ENCODE measurements at places on chromosomes 1 and 21.

DNA sequence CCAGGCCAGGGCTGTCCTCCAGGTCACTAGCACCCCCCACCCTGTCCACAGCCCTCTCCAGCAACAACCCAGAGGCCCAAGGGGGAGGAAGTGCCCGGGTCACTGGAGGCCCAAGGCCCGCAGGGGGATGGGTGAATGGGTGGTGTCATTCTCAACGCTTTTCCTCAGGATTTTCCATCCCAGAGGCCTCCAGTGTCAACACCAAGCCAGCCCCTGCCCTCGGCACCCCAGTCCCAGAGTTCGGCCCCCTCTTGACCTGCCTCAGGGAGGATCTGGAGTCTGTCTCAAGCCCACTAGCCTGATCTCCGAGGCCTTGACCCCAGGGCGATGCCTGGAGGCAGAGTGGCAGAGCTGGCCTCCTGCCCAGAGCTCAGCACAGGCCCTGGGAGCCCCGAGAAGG is 5.1 kb downstream of the TMEM82 start:
- DNase-seq: no peak

- no peak for DNase-seq
These were observed 2.0 kb downstream of the SKI start for GRCh38 chr1:2229911-2230731.

DNA sequence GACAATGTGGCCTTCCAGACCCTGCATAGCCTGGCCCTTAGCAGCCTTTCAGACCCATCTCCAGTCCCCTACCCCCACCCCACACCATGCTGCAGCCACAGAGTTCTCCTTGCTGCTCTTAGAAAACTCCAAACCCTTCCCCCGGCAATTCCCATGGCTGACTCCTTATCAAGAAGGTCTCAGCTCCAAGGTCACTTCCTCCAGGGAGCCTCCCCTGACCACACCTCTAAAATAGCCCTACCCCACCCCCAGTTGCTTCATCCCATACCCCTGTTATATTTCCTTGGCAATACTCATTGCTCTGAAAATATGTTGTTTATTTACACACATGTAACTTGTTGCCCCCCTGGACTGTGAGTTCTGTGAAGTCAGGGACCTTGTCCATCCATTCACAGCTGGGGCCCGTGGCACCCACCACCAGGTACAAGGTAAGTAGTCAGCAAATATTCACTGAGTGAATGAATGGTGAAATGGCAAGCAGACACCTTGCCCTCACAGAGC is 4.3 kb upstream of the ADGRB2 start:
- no peak for DNase-seq

GRCh38 chr1:99240621-99241020 is 23.7 kb upstream of the PLPPR4 start:
- no peak for DNase-seq

GRCh38 chr1:32508761-32509160 is 30.5 kb upstream of the ZBTB8A start:
- DNase-seq: no peak

GRCh38 chr1:39061951-39062350 is 35.8 kb downstream of the NDUFS5 start:
- DNase-seq: no peak

- no peak for DNase-seq
These were observed 2.2 kb downstream of the FASLG start for GRCh38 chr1:172661107-172661506.

DNA sequence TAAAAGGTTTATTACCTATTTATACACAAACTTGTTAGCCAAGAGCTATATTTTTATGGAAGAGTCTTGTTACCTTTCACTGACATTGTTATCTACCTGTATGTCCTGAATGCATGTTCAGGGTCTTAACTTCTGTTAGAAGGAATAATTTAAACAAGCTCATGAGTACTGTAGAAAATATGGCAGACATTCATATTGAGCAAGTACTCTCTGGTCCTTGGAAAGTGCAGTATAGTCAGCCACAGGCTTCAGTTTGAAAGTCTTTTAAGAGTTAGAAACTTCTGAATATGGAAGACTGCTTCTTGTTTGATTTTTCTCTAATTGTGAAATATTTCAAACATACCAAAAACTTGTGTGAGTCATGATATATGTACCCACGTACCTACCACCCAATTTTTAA is 16.6 kb downstream of the DIP2A start:
- no peak for DNase-seq

- no peak for DNase-seq
These were observed 40.6 kb upstream of the PLA2G5 start for GRCh38 chr1:20029178-20029912.

DNA sequence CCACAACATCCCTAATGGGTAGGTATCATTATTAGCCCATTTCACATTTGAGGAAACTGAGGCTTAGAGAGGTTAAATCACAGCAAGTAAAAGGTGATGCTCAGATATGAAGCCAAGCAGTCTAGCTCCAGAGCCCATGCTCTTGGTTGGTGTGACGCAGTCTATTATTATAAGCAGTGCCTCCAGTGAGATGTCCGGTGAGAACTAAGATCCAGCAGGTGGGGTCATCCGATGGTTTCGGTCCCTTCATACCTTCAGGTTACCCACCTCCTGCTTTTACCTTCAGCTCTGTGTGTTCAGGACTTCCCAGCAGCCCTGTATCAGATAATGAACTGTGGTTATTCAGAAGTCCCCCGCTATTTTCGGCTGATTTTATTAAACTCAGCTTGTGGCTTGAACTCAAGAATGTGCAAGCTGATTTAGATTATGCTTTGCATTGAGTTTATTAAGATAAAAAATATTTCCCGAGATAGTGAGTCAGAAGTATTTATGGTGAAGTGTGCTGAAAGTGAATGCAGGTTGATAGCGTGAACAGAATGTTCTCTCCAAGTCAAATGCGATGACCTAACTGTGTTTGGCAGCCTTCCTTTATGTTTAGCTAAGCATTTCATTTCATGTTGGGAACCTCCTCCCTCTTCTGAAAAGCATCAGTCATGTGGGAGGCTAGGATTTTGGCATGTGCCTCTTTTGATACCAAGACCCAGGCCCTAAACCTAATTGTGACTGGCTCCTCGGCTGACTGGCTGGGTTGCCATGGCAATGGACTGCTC is 160.9 kb upstream of the UBE2U start:
- DNase-seq: no peak

- DNase-seq: no peak
These were observed 53.0 kb downstream of the IER5 start for GRCh38 chr1:181141431-181141910.

DNA sequence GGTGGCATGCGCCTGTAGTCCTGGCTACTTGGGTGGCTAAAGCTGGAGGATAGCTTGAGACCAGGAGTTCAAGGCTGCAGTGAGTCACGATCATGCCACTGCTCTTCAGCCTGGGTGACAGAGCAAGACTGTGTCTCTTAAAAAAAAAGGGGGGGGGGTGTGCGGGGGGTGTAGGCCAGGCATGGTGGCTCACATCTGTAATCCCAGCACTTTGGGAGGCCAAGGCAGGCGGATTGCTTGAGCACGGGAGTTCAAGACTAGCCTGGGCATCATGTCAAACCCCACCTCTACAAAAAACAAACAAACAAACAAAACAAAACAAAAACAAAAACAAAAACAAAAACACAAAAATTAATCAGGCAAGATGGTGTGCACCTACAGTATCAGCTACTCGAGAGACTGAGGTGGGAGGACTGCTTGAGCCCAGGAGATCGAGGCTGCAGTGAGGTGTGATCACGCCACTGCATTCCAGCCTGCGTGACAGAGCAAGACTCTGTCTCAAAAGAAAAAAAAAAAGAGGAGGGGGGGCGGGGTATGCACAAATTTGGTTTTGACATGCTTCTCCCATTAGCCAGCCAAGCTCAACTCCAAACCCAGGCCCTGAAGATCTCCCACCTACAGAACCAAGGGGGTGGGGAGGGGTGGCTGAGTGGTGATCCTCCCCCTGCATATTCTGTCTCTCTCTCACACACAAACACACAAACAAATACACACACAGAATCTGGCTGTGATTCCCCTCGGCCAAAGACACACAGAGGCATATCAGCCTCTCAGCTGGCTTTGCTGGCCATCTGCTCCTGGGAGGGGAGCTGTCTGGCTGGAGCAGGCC is 3.1 kb downstream of the PTAFR start:
- no peak for DNase-seq

- no peak for DNase-seq
These were observed 10.4 kb downstream of the CLCNKB start for GRCh38 chr1:16053781-16054502.

DNA sequence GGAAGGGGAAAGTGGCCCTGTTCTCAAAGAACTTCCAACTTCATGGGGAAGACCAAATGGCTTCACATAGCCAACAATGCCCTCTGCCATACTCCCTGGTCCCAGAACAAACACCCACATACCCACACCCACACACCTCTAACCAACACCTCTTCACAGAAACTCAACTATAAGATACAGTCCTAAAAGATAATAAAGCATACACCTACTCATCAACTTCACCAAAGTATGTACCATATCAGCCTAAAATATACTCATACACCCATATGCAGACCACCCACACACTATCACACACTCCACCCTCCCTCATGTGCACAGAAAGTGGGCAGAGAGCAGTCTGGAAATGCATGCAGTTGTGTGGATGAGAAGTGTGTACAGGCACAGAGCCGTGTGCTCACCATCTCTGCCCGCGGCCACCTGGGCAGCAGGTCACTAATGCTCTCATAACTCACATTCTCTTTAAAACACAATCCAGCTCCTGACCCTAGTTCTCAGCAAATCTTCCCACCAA is 27.7 kb downstream of the IQGAP3 start:
- no peak for DNase-seq

- DNase-seq: peak; percentile 90
These were observed 16.9 kb downstream of the IER5 start for GRCh38 chr1:181105134-181106021.

DNA sequence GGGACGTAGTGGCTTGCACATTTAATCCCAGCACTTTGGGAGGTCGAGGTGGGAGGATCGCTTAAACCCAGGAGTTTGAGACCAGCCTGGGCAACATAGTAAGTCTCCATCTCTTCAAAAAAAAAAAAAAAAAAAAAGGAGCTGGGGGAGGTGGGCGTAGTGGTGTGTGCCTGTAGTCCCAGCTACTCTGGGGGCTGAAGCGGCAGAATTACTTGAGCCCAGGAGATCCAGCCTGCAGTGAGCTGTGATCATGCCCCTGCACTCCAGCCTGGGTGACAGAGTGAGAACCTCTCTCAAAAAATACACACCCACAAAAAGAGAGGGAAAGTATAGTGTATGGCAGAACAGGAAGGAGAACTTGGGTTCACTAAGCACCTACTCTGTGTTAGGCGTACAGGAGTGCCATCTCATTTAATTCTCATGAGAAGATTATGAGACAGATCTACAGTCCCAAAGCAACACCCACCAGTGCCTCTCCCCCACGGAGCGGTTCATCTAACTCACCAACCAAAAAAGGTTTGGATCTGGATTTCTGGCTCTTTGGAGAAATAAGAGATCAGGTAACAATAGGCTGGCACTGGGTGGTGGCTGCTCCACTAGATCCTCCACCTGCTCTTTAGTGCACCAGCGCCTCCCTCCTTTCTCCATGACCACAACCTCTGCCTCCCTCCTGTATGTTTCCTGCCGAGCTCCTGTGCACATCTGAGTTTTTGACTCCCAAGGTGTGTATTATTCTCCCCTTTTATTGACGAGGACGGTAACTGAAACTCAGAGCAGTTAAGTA is 1.4 kb upstream of the TRAF5 start:
- no peak for DNase-seq

DNA sequence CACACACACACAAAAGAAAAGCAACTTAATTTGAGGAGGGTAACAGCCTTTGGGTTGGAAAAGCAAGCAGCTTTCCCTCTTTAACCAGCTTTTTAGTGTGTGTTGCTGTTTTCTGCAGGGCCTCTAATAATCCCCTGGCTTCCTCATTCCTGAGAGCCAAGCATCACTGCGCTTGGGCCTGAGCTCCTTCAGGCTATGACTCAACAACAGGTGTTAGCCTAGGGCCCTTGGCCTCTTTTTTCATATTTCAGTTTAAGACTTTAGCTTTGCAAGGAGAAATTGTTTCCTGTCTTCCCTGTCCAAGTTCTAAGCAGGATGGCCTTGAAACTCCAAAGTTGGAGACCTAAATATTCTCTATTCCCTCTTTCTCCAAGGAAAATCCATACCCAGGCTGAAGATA is 26.2 kb upstream of the SNX27 start:
- DNase-seq: no peak

DNA sequence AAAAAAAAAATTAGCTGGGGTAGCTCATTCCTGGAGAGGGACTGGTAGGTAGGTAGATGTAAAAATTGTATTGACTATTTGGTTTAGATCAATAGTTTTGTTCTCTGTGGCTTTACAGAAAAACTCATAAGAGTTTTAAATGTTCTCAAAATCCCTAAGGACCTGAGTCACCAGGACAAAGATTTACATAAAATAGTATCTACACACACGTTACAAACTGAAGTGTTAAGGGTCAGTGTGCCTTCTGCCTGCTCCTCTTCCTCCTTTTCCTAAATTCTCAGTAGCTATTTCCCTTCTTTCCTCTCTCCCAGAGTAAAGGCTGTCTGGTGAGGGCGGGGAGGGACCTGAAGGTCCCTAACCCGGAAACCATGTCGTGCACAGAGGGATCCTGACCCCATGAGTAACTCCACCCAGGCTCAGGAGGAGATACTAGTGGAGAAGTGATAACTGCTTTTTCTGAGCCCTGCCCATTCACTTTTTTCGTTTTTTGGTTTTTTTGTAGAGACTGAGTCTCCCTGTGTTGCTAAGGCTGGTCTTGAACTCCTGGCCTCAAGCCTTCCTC is 8.1 kb downstream of the PLEKHM2 start:
- no peak for DNase-seq

GRCh38 chr1:111505641-111506119 is 2.2 kb upstream of the ADORA3 start:
- DNase-seq: no peak

DNA sequence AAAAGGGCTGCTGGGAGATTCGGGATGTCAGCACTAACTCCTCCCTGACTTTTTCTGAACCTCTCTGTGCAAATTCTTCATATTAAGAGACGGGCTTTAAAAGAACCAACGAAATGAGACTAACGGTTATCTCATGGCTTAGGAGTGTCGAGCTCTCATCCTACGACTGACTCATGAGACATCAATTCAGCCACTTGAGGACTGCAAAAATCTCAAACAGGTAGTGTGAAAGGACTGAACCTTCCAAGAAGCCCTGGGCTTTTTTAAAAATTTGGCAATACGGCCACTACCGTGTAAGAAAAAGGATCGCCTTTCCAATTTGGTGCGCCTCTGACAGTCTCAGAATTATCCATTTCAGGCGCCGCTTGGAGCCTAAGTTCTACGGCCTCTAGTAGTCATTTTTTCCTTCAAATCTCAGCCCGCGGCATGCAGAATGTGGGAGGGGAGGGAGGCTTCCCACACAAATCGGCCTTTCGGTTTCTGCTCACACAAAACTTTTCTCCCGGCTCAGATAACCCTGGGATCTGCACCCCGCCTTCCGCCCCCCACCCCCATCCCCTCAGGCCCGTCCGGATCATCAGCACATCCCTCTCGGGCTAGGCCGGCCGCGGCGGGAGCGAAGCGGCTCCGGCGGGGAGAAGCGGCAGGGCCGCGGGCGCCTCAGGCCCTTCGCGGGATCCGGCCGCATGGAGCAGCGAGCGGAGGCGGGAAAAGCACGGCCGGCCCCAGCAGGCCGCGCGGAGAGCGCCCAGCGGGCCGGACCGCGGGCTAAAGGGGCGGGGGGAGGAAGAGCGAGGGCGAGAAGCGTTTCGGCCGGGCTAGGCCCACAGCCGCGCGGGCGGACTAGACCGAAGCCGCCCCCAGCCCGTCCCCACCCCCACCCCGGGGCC is 618 bp downstream of the HNRNPR start:
- peak; percentile 14 for DNase-seq

GRCh38 chr1:235317168-235317567 is 10.8 kb downstream of the ARID4B start:
- no peak for DNase-seq
